ENCODE measurements at places on chromosomes 3 and 15.

DNA sequence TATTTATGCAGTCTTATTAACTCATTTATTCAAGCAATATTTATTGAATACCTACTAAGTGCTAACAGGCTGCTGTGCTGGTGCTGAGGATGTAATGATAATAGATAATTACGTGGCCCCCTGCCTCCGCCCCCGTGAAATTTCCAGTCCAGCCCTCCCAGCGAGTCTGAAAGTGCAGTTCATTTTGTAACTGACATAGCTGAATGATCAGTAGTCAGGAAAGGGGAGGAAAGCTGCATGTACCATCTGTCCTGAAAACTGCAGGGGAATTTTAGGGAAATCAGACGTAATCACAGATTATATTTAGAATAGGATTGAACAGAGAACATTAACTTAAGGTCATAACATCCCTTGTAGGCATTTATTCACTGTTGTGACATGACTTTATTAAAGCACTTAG is 736.8 kb downstream of the MCTP2 start:
- DNase-seq, result no peak

GRCh38 chr3:127525373-127525772 is 65.2 kb downstream of the TPRA1 start:
- DNase-seq, result no peak

DNA sequence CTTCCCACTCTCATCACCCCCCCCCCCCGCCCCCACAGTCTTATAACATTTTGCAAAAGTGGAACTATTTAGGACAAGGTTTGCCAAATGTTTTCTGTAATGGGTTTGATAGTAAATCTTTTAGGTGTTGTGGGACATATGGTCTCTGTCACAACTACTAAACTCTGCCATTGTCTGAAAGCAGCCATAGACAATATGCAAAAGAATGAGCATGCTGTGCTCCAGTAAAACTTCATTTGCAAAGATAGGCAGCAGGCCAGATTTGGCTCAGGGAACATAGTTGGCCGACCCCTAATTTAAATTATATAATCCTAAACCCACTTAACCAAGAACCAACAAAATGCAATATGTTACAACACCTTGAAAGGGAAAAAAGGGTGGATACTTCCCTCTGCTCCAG is 46.4 kb downstream of the TIPARP start:
- no peak for DNase-seq

DNA sequence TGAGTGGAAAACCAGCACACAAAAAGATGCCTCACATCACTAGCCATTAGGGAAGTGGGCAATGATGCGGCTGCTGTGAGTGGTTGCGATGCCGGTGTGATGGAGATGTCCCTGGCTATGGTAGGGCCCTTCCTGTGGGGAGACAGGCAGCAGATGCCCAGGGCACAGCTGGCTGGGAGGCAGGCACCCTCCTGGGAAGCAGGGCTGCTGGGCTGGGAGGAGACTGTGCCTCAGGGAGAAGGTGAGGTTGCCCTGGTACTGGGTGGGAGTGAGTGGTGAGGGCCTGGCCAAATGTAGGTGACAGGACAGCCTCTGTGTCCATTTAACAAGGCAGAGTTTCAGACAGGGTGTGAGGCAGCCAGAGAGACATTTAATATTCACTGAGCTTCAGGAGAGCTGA is 335.6 kb downstream of the OCA2 start:
- DNase-seq, result no peak

DNA sequence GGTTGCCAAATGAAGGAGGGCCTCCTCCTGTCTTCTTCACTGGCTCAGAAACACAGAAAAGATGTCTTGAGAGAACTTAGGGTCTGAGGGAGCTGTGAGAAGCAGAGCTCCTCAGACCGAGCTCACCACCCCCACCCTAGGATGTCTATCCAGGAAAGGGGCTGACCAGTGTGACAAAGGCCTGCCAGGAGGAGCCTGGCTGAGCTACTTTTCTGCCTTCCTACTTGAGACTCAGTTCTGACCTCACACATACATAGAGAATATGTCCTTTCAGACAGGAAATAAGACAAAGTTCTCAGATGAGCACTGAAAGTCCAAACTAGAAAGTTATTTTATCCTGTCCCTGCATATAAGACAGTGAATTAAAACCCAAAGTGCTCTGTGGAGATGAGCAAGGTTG is 54.5 kb downstream of the KIF9 start:
- DNase-seq, result no peak

DNA sequence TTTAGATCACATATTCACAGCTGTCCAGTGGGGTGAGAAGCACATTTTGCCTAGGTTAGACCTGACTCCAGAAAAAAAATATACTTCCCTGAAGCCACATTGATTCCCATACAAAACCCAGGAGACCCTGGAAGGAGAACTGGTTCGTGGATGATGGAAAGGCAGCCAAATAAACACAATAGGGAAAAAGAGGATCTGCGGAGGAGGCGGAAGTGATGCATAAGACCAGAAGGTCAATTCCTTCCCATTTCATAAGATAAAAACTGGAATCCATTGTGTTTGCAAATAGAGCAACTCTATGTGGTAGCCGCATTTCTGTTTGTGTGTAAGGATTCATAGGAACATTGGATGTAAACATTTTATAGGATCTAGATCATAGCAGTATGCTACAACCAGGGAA is 781.9 kb upstream of the GRM7 start:
- no peak for DNase-seq

GRCh38 chr3:17949101-17949500 is 206.7 kb upstream of the TBC1D5 start:
- DNase-seq, result no peak

GRCh38 chr15:48285329-48286214 is 45.7 kb upstream of the DUT start:
- no peak for DNase-seq

- no peak for DNase-seq
Observed at GRCh38 chr15:61130950-61131942, 97.9 kb downstream of the RORA start.

GRCh38 chr3:73086071-73086494 is 24.6 kb downstream of the EBLN2 start:
- DNase-seq, result peak; percentile 16

- peak; percentile 11 for DNase-seq
Observed at GRCh38 chr15:42494998-42495360, 455 bp upstream of the SNAP23 start.

GRCh38 chr3:151362751-151363174 is 21.8 kb downstream of the P2RY12 start:
- no peak for DNase-seq

GRCh38 chr3:149936812-149937230 is 33.9 kb downstream of the PFN2 start:
- DNase-seq, result no peak

DNA sequence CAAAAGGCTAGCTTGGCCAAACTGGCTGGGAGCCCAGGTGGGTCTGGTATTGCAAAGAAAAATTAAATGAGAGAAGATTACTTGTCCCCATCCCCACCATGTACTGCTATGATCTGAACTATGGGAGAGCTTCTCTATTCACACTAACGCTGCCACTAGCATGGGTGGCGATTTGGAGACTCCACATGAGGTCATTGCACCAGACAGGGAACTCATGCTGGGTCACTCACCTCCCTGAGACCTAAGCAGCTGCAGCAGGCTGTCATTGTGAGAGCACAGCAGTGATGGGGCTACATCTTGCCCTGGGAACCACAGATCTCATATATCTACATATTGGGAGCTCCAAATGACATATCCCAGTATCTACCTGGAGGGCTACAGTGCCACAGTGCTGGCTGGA is 36.3 kb upstream of the NECTIN3 start:
- DNase-seq, result no peak

DNA sequence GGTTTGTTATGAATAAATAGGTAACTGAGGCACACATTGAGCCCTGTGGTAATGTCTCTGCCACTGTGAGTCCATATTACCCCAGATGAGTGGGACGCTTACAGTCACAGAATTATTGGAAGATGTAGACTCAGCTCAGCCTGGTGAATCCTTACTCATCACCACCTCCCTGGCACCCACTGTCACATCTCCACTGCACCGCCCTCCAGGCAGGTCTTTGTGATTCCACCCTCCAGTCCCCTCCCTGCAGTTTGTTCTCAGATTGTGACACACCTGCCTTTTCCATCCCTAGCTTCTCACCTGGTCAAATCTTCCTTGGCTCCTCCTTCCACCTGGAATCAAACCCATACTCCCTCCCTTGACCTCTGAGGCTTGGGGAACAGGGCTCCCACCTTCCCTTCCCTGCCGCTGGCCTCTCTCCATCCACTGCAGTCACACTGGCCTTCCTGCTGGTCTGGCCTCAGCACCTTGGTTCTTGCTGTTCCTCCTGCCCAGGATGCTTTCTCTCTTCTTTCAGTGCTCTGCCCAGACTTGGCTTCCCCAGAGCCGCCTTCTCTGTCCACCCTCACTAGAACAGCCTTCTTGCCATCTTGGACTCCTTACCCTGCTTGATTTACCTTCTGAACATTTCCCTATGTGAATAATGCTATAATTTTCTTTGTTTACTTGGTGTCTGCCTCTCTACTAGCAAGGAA is 9.4 kb downstream of the SLC6A20 start:
- no peak for DNase-seq

- DNase-seq, result no peak
Observed at GRCh38 chr3:50950591-50950990, 275.9 kb downstream of the DOCK3 start.

- no peak for DNase-seq
Observed at GRCh38 chr15:31481142-31481541, 154.5 kb downstream of the KLF13 start.

DNA sequence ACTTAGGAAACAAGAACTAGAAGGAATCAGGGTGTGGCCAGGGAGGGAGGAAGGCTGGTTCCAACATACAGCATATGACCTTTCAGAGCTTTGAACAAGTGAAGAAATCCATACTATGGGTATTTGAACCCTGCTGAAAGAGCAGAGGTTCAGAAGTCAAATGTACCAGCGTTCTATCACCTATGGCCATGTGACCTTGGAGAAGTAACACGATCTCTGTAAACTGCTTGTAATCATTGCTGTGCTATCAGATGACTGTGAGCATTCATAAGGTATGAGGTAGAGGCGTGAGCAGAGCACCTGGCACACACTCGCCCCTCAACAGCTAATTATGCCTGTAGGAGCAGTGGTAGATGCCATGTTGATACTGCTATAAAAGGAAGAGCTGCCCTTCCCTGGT is 55.2 kb downstream of the KLHL6 start:
- no peak for DNase-seq

- no peak for DNase-seq
Observed at GRCh38 chr3:195207056-195207455, 63.9 kb downstream of the XXYLT1 start.

- no peak for DNase-seq
Observed at GRCh38 chr3:138234401-138235179, 47.5 kb downstream of the ARMC8 start.

- DNase-seq, result no peak
Observed at GRCh38 chr3:46936733-46937250, 39.8 kb downstream of the CCDC12 start.

- DNase-seq, result no peak
Observed at GRCh38 chr3:129560269-129560787, 17.4 kb downstream of the H1-8 start.

- no peak for DNase-seq
Observed at GRCh38 chr3:175608911-175609310, 749.8 kb downstream of the NAALADL2 start.

- no peak for DNase-seq
Observed at GRCh38 chr3:114608293-114608692, 314.5 kb downstream of the TIGIT start.

GRCh38 chr15:90519688-90520087 is 10.0 kb upstream of the CRTC3 start:
- DNase-seq, result no peak

DNA sequence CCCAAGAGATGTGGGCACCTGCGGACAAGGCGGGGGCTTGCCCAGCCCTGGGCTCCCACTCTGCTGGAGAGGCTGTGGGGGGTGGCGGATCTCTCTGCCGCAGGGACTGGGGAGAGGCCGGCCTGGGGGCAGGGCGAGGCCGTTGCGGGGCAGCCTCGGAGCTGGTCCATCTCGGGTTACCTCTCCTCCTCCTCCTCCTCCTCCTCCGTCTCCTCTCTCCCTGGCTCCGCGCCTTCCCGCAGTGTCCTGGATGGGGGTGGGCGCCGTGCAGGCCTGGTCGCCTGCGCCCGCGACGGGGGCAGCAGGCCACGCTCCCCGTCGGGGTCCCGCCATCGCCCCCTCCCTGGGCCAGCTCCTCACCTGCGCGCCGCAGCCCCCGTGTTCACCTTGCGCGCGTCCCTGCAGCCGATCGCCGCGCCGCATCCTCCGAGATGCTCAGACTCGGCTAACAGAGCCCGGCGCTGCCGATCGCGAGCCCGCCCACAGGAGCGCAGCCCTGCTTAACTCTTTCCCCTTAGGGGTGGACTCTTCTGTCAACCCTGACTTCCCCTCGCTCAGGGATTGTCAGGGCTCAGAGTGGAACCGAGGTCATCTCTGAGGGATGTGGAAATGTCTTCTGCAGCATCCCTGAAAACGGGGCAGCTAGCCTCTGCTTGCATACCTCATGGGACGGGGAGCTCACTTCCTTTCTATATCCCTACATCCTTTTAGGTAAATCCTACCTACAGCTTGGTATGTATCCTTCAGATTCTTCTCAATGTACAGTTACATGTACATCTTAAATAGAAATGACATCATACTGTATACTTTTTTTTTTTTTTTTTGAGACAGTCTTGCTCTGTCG is at the start of gene PRRT3:
Gene PRRT3, minus strand, starts transcription at position 447 of the 844 bp plus-strand sequence. CDS start 2,293 bp downstream, outside the sequence.
- no peak for DNase-seq

GRCh38 chr15:96849271-96849900 is 518.9 kb downstream of the NR2F2 start:
- no peak for DNase-seq

GRCh38 chr15:86231864-86232721 is 152.4 kb downstream of the AGBL1 start:
- no peak for DNase-seq

Measured in stimulated activated CD8-positive, alpha-beta memory T cell treated with anti-CD3 and anti-CD28 coated beads, Interleukin-4, amount 100 ng/mL, for 1 hour (primary cell).